ENCODE measurements at places on chromosomes 7 and 10.

- DNase-seq: no peak
These were observed 80.6 kb downstream of the ORC5 start for GRCh38 chr7:104127204-104127603.

- DNase-seq: no peak
These were observed 826.2 kb downstream of the KCNMA1 start for GRCh38 chr10:76811430-76811829.

GRCh38 chr10:27068217-27068891 lies 31.9 kb downstream of the ANKRD26 start:
- DNase-seq: no peak

DNA sequence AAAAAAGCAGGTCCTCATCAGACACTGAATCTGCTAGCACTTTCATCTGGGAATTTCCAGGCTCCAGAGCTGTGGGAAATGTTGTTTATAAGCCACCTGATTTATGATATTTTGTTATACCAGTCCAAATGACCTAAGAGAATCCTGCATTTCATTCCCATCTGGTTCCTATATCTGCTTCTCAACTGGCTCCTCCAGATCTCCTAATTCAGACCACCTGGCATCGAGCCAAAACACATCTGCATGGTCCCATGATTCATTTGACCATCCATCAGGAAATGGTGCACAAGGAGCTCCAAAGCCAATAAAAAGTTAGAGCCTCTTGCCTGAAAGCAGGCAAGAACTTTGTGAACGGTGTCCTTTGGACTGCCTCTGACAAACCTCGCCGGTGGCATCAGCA lies 108.9 kb downstream of the IPMK start:
- no peak for DNase-seq

- no peak for DNase-seq
These were observed 699.4 kb upstream of the FZD8 start for GRCh38 chr10:36341471-36341870.

- DNase-seq: no peak
These were observed 52.5 kb downstream of the CSGALNACT2 start for GRCh38 chr10:43190775-43191174.

- no peak for DNase-seq
These were observed 175.3 kb upstream of the TARP start for GRCh38 chr7:38448584-38449234.

- no peak for DNase-seq
These were observed 1.1 kb downstream of the PSMA2 start for GRCh38 chr7:42930889-42931288.

DNA sequence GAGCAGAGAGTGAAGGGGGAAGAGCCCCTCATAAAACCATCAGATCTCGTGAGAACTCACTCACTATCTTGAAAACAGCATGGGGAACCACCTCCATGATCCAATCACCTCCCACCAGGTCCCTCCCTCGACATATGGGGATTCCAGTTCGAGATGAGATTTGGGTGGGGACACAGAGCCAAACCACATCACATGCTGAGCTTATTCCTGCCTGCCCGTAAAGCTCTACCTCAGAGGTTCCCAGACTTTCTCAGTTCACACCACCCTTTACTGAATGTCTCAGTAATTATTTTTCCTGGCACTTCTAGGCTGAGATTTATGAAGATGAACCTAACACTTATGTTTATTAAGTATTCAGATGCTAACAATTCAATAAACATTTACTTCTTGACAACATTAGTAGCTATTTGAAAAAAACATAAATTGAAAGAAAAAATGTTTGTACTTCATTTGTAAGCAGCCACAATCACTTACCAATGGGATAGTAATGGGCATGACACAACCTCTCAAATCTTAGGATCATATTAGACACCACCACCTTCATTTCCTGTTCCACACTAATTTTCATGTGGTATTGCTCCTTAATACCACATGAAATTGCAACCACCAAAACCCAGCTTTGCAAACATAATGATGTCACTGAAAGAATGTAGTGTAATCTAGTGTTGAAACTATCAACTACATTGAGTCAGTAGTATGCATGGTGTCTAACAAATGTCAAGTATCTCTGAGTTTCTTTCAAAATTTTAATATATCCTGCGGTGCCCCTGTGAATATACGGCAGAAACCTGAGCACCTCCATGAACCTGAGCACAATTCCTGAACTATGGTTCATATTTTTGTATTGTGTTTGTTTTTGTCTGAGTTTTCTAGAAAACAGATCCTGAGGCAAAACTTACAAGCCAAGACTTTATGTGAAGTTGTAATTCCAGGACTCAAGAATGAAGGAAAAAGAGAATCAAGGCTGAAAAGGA lies 4.5 kb upstream of the DGKI start:
- no peak for DNase-seq

GRCh38 chr7:39535064-39535463 lies 31.1 kb upstream of the YAE1 start:
- no peak for DNase-seq

DNA sequence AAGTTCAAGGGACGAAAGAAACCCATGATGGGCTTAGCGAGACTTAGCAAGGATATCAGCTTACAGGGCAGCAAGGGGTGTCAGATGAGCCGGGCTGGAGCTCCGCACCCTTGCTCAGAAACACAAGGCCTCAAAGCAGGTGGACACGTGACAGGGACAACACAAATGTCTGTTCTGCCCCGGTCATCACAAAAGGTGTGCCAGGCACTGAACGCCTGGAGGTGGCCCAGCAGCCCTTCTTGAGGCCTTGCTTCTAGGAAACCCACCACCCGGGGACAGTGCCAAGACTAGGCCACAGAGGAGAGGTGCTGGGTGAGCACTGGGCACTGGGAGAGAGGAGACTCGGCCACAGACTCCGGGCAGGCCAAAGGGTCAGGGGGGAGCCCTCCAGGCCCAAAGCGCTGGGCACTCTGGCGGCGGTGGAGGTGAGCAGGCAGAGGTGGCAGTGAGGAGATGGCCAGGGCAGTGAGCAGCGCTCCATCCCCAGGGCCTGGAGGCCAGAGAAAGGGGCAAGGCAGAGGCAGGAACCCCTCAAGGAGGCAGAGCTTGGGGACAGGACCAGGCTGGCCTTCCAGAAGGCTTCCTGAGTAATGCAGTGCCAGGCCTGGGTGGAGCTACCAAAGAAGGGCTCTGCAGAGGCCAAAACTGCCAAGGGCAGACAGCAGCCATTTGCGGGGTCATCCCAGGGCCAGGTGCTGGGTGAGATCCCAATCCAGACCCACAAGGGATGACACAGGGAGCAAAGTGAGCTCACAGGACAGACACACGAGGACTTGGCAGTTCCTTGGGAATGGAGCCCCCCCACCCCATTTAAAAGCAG lies 22.7 kb downstream of the EBF3 start:
- DNase-seq: no peak

- DNase-seq: no peak
These were observed 3.9 kb downstream of the SFRP4 start for GRCh38 chr7:37912756-37913155.

GRCh38 chr10:80492848-80493521 lies 38.9 kb downstream of the TSPAN14 start:
- DNase-seq: no peak

- DNase-seq: no peak
These were observed 919.8 kb upstream of the C7orf33 start for GRCh38 chr7:147670759-147671158.

DNA sequence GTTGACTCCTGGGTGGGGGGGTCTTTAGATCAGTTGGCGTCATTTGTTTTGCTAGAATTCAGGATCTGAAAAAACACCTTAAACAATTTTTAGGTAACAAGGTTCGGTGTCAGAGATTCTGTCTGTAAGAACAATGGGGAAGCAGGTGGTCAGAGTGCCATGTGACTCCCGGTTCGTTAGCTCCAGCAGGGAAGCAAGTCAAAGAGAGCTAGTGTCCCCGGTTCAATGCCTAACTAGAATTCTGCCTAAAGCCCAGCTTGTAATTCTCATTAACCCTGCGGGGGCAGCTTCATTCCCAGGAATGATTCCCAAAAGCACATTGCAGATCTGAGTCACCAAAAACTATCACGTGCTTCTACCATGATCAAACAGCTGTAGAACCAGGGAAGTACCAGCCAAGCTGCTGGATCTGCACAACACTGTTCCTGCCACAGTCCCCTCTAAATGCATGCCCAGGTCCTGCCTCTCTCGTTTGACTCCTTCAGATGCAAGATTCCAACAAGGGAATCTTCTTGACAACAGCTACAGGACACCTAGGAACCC lies 664.3 kb upstream of the CELF2 start:
- DNase-seq: no peak

GRCh38 chr10:30581779-30582380 lies 47.7 kb downstream of the LYZL2 start:
- DNase-seq: no peak

- no peak for DNase-seq
These were observed 624.9 kb downstream of the ARL4A start for GRCh38 chr7:13312307-13312706.

DNA sequence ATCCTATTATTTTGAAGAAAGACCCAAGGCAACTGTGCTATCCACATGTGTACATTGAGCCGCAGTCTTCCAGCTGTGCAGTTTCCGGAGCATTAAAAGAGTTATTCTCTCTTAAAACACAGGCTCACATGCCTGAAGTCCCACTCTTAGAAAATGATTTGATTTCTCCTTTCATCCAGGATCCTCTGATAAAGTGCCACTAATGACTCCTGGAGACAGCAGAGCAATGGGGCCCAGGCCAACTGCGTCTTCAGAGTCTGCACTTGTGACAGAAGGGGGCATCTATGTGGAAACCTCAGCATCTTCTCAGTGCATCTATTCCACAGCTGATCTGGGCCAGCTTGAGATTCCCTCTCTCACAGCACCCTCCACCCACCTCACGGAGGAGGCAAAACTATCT lies 482.1 kb upstream of the AKR1E2 start:
- no peak for DNase-seq

GRCh38 chr7:48350515-48350914 lies 179.3 kb downstream of the ABCA13 start:
- no peak for DNase-seq

DNA sequence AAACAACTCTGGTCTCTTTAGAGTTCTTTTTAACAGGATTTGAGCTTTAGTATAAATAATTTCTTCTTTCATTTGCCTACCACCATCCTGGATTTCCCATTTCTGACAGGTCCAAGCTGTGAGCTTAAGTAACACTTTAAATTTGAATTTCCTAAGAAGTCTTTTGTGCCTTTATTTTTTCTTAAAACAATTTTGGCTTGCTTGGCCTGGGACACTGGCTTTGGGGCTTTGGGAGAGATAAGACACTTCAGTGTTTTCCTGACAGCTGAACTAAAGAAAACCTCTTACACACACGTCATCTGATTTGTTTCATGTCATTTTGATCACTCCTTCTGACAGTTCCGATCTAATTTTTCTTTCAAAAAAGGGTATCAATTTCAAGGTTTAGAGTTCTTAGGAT lies 121.3 kb upstream of the BMPER start:
- DNase-seq: no peak

DNA sequence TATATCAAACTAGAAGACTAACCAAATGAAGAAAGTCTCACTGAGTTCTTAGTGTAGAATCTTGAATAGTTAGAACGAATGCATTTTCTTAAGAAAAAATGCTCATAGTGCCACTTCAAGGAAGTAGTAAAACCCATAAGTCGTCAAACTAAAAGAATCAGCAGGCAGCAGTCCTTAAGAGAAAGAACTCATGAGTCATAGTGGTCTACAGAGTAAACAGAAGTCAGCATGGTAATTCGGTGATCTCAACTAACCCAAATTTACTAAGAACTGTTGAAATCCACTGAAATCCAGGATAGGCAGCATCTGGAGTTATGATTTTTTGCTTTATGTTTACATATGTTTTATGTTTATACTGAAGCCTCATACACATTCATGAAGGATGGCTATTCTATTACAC lies 256.2 kb downstream of the LHFPL3 start:
- DNase-seq: no peak

GRCh38 chr7:121697731-121698316 lies 175.1 kb upstream of the PTPRZ1 start:
- DNase-seq: no peak

DNA sequence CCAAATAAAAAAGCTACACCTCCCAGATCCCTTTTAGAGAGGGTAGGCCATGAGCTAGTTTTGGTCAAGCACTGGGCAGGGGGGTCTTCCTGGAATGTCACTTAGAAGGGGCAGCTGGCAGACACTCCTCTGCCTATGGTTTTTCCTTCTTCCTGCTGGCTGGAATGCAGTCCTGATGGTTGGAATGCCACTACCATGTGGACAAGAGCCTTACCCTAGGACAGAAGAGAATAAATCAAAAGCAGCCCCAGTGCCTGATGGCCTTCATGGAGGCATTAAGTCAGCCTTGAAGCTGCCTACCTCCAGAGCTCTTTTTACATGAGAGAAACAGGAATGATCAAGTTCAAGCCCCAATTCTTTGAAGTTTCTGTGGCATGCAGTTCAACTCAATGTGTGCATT lies 43.5 kb upstream of the SORBS1 start:
- DNase-seq: no peak

GRCh38 chr7:137893143-137893742 lies 46.5 kb upstream of the DGKI start:
- no peak for DNase-seq

GRCh38 chr10:75079436-75080083 lies 31.9 kb upstream of the SAMD8 start:
- DNase-seq: no peak

- no peak for DNase-seq
These were observed 145.2 kb upstream of the KLF14 start for GRCh38 chr7:130879191-130879590.

GRCh38 chr10:122072491-122072890 lies 83.5 kb downstream of the TACC2 start:
- DNase-seq: no peak

DNA sequence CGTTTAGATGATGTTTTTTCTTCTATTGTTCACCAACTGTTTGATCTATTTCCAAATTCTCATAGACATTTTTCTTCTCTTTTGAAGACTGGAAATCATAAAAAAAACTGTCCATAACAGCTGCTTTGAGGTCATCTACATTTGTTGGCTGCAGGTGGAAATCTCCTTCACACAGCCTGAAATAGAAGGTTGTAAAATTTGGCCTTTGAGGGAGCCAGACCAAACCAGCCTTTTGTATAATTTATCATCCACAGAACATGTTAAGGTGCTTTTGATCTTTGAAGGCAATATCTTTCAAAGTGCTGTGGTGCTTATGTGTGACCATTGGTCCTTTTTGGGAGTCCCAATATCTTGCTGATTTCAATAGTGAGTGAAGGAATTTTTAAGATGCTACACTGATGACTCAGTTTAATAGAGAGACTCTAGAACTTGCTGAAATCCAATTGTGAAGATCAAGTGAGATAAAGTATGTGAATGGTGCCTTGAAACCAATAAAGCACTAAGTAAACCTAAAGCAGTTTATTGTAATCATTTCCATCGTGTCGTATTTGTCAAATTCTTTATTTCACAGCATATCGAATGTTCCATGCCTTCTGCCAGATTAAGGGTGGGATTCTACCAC lies 5.4 kb downstream of the FERD3L start:
- no peak for DNase-seq

Measured in activated naive CD4-positive, alpha-beta T cell (primary cell).